GM13976 (cell line): ENCODE measurements at places on chromosomes 7 and 10.

DNA sequence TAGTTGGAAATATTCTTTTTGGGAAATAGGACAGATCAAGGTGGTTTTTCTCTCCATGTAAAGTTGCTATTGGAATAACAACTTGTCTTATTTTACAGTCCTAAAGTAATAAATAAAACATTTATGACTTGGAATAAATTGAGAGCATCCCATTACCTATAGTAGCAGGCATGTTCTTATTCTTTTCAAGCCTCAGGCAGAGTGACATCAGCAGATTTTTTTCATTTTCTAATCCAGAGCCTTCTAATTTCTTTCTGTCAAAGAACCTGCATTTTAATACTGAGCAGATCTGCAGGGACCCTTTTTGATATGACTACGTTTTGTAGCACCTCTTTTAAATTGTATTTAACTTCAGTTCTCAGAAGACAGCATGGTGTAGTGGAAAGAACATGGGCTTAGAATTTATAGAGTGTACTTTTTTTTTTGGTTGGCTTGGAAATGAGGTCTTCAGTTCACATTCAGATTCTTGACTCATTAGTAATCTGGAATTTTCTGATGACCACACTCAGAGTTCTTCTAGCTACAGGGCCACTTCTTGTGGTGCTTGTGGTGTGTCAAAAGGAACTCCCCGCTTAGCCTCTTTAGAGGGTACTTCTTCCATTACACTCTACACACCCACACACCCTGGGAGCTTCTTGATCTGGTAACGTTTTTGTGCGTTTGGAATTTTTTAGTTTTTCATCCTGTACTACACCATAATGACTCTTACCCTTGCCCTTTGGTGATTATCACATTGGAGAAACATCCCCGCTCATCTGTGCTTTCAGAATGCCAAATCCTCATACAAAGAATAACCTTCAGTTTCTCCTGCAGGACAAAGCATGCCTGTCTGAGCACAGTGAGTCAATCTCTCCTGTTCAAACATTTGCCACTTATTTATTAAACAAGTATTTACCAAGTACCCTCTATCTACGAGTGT, 34.6 kb downstream of the AGK start:
- DNase-seq: peak; percentile 51

- DNase-seq: no peak
These were observed 1.2 kb downstream of the KLF6 start for GRCh38 chr10:3783682-3784432.

- DNase-seq: no peak
These were observed 373.5 kb upstream of the CELF2 start for GRCh38 chr10:10644008-10644646.

DNA sequence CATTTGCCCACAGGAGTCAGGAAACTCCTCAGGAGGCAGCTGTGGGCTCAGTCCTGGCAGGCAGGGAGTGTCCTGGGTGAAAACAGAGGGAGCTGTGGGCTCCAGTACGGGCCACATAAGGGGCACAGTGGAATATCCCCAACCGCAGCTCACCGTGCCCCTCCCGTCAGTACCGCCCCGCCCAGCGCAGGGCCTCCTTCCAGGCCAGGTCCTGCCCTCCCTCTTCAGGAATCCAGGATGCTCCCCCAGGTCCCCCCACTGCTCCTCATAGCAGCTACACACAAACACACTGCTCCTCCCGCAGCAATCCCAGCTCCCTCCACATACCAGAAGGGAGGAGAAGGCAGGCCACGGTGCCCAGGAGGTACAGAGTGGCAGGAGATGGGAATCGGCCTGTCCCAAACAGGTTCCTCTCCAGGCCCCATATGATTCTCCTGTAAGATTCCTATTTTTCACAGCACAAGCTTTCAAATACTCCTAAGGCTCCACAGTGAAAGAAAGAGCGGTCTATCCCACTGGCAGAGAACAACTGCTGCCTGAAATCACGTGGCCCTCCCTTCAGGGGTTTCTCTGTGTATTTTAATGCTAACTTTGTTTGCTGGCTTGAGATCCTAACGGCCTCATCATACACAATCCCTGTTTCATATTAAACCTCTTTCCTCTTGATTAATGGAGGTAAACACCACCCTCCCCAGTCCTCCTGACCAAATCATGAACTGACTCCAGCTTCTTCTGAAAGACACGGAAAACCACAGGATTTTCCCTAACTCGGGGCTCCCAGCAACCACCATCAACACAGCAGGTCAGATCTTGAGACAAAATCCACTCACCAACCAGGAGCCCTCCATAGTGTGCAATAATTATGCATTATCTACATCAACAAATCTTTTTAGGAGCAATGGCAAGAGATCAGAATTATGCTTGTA, 178.7 kb downstream of the TNS3 start:
- DNase-seq: no peak

- no peak for DNase-seq
These were observed 107.7 kb upstream of the EEPD1 start for GRCh38 chr7:36045326-36045725.
